ENCODE measurements at places on chromosomes 4 and X.

- DNase-seq, result no peak
Measured at GRCh38 chr4:117474987-117475386, 389.6 kb upstream of the TRAM1L1 start.

DNA sequence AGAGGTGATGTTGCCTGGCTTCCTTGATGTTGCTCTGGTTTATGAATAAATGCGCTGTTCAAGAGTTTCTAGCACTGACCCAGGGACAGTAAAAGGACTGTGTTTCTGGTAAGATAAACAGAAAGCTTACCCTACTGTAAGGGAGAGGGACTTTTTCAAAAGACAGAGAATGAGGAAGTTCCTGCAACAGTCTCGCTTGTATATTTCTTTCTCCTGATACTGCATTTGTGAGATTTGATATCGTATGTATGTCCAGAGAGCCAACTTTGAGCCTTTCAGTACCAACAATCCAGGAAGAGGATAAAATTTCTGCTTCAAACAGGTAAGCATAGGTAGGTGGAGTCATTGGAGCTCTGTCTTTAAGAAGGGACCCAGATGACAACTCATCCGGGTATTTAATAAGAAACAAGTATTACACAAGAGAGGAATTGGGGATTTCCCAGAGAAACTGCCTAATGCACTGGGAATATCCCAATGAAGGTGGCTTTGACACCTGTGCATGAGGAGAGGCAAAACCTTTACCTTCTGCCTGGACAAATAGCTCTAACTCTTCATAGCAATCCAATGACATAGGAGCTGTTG is 773 bp downstream of the DAPP1 start:
- no peak for DNase-seq

- no peak for DNase-seq
Measured at GRCh38 chr4:169189372-169189771, 81.4 kb downstream of the SH3RF1 start.

DNA sequence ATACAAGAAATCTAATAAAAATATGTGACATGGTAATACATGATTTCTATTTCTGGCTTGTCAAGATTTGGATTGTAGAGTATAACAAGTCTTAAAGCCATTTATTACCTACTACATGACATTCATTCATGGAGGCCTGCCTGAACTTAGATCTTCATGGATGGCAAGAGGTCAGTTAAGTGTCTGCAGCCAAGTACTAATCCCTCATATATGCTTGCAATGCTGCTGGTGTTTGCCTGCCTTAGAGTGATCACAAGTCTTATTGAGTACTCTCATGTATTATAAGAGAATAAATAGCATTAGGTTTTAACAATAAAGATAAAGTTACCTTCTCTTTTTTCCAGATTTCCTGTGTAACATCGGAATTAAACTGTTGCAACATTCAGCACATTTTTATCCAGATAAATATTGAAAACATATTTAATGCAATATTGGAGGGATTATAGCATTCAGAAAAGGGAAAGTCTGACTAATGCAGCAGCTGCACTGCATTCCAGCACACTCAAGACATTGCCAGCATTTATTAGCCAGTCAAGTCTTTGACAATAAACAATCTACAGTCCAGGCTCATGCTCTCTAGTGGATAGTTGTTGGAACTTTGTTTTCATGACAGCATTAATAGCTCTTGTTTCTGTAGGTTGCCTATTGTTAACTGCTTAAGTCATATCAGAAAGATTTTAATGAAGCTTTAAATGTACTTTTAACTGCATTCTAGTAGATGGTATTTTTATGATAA is 737.1 kb downstream of the FAT4 start:
- DNase-seq, result no peak

- no peak for DNase-seq
Measured at GRCh38 chrX:109707319-109707718, 25.7 kb downstream of the ACSL4 start.

GRCh38 chrX:30513284-30513683 is 64.3 kb downstream of the TASL start:
- DNase-seq, result no peak

- DNase-seq, result no peak
Measured at GRCh38 chr4:173909294-173909693, 374.2 kb downstream of the FBXO8 start.

DNA sequence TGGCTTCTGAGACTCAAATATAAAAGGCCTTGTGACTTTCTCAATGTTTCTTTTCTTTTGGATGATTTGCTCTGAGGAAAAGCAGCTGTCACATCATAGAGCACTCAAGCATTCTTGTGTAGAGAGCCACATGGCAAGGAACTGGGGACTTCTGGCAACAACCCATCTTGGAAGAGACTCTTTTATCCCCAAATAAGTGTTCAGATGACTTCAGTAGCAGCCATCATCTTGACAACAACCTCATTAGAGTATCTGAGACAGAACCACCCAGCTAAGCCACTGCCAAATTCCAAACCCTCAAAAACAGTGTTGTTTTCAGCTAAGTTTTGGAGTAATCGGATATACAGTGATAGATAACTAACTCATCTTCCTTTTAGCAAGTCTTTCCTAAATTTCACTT is 1431.7 kb upstream of the IGFBP7 start:
- DNase-seq, result no peak

DNA sequence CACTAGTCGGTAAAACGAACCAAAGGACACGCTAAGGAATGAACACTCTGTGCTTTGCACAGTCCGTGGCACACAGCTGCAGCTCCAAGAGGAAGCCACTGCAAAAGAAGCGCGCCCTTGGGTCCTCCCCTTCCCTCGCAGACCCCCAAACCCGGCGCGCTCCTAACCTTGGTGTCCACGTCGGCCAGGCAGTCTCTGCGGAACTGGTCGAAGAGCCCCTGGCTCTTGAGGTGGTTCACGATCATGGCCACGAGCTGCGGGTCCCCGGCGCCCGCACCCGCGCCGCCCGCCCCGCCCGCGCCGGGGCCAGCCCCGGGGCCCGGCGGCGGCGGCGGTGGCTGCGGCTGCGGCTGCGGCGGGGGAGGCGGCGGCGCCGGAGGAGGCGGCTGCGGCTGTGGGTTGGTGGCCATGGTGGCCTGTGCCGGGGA is 333 bp downstream of the BOD1L1 start:
- DNase-seq, result no peak

- DNase-seq, result no peak
Measured at GRCh38 chrX:151393514-151393913, 3.5 kb upstream of the VMA21 start.

DNA sequence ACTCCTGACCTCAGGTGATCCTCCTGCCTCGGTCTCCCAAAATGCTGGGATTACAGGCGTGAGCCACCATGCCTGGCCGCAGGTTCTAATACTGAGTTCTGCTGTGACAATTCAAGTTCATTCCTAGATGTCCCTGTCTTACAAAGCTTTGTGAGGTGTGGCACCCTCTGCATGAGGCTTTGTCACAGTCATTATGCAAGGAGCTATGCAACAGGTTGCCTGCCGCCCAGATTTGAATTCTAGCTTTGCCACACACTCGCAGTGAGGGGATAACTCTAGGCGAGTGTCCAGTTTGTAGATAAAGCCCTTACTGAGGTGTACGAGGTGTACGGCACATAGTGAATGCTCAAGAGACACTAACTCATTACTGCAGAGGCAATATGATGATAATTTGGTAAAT is 3.5 kb downstream of the CCDC110 start:
- DNase-seq, result no peak

DNA sequence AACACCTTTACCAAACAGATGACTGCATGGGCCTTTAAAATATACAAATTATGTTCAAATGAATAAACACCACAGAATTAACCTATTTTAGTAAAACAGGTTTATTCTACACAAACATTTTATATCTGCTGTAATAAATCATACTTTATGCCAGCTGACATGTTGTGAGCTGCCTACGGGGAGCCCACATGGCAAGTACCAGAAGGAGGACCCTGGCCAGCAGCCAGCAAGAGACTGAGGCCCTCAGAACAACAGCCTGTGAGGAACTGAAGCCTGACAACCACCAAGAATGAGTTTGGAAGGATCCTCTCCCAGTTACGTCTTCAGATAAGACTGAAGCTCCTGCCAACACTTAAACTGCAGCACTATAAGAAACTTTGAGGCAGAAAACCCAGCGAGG is 377.0 kb downstream of the PDGFC start:
- peak; percentile 2 for DNase-seq

DNA sequence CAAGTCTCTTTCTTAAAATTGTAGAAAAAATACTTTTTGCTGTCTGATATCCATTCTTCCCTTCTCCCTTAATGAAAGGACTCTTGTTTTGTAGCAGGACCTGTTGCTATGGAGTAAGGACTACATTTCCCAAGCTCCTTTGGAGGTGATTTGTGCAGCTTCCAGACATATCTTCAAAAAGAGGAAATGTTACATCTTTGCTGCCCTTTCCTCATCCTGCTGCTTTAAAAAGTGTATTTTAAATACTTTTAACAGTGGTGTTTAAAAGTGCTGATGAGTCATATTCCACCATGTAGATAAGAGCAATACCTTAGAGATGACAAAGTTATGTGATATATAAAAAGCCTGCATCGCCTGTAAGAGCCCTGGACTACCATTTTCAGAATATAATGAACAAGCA is 98.7 kb downstream of the CFAP299 start:
- DNase-seq, result no peak

GRCh38 chrX:1870421-1870820 is 255.6 kb downstream of the ASMT start:
- no peak for DNase-seq

DNA sequence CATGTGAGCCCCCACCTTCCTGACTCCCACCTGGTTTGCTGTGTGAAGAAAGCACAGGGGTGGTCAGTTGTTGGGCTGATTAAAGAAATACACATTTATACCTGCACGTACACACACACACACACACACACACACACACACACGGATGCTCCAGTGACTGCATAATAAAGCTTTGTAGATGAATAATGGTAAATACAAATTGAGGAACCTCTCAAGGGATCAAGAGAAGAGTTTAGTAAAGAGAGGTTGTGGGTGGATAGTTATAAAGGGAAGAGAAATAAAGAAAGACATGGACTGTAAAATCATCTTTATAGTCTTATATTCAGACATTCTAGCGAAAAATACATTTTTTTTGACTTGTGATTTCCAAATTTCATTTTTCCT is 144.1 kb downstream of the MGST2 start:
- DNase-seq, result no peak

DNA sequence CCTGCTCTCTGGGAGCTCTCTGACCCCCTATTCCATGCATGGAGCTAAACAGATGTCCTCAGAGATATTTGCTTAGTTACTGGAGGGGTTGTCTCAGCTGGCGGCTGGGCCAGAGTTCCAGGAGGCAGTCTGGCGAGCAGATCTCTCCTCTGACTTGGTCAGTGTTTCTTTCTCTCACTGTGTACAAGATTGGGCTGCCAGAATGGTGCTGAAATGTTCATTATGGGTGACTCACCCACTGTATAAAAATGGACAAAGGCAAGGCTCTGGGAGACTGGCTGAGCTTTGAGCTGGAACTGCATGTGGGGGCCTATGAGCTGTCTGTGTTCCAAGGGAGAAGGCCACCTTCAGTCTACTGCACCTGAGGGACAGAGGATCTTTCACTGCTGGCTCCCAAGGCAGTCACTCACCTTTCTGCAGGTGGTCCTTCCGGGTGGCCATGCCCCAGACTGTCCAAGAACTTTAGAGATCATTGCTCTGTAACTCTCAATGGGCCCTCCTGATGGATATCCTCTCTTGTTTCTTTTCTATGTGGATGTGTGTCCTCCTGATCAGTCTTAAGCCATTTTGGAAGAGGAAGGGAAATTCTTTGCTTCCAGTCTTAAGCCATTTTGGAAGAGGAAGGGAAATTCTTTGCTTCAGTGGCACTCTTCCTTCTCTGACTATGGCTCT is 88.2 kb downstream of the CFAP299 start:
- no peak for DNase-seq

- no peak for DNase-seq
Measured at GRCh38 chrX:124338733-124339514, 6.5 kb downstream of the TEX13D start.

DNA sequence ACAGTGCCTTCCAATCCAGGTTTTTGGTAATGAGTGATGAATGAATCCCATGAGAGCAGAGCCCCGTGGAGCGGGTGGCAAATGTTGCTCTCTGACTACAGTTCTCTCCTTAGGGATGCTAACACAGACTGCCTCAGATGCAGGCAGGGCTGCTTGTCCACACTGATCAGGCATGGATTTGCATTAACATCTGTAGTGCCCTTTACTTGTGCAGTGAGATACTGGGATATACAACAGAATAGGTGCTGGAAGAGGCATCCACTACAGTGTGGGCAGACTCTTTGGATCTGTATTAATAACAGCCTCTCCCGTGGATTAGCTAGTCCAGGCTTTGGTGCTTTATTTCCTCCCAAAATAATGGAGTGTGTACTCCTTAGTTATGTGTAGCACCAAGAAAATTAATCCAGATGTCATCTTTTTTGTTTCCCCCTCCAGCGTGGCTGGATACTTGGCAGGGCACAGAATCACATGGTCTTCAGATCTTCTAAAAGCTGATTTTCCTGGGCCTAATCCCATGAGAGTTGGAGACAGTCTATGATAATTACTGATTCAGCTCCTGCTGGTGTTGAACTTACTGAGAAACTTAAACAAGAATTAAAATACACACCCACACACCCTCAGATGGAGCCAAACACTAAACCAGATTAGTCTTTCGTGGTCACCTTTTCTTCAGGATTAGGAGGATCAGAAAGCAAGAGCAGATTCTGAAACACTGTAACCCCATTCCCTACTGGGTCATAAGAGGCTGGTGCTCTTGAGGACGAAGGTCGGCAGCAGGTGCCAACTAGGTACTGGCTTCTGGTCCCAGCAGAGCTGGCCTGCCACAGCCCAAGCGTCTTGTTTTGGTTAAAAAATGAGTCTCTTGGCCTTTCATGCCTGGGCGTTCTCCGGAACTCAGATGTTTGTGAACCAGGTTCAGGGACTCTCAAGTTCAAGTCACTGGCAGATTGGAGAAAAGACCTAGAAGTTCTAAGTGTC is 23.1 kb upstream of the NAP1L5 start:
- DNase-seq, result no peak

DNA sequence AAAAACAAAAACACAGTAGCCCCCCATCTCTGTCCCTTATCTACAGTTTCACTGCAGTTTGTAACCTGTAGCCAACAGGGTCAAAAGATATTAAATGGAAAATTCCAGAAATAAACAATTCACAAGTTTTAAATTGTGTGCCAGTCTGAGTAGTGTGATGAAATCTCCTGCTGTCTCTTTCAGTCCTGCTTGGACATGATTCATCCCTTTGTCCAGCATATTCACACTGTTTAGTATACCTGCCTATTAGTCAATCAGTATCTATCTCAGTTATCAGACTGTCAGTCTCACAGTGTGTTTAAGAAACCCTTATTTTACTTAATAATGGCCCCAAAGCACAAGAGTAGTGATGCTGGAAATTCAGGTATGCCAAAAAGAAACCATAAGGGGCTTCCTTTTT is 21.9 kb downstream of the CNOT6L start:
- no peak for DNase-seq

DNA sequence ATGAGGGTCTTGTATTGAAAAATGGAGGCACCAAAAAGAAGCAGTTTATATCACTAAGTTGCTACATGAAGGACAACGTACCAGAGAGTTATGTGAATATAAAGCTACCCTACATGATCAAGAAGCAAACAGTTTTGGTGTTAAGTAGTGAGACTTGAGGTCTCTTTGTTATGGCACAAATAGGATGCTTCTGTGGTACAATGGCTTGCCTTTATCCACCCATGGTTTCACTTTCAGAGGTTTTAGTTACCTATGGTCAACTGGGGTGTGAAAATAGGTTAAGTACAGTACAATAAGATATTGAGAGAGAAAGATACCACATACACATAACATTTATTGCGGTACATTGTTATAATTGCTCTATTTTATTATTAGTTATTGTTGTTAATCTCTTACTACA is 229.2 kb upstream of the SLIT2 start:
- no peak for DNase-seq

GRCh38 chrX:65926095-65927019 is 113.5 kb downstream of the VSIG4 start:
- no peak for DNase-seq

All from hypothalamus (tissue), 51 donors.